Fibroblast of skin of back (primary cell): ENCODE measurements at places on chromosomes 16 and 17.

DNA sequence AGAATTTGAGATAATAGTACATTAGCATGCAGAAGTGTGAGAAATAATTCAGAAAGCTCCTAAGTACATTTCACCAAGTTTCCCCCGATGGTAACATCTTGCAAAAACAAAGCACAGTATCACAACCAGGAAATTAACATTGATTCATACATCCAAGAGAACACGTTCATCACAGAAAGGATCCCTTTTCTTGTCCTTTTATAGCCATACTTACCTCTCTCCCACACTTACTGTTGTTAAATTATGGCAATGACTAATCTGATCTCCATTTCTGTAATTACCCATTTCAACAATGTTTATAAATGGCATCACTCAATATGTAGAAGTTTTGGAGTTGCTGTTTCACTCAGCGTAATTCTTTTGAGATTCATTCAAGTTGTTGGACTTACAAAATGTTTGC lies 1260.0 kb downstream of the CDH8 start:
- peak; percentile 71 for DNase-seq

DNA sequence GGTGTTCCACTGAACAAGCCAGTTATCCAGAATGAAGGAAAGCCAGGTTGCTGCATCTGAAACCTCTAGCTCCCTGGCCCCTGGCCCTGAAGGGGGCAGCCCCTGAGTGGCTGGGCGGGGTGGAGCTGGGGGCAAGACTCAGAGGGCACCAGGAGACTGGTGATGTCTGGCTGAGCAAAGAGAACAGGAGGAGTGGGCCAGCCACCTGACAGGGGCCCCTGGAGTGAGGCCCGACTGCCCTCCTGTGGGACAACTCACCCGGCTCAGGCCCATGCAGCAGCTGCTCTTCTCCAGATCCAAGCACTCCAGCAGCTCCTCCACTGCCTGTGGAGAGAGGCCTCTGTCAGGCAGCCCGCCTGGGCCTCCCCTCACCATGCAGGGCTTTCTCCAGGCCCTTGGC lies 60.4 kb downstream of the PIPOX start:
- DNase-seq, result no peak

DNA sequence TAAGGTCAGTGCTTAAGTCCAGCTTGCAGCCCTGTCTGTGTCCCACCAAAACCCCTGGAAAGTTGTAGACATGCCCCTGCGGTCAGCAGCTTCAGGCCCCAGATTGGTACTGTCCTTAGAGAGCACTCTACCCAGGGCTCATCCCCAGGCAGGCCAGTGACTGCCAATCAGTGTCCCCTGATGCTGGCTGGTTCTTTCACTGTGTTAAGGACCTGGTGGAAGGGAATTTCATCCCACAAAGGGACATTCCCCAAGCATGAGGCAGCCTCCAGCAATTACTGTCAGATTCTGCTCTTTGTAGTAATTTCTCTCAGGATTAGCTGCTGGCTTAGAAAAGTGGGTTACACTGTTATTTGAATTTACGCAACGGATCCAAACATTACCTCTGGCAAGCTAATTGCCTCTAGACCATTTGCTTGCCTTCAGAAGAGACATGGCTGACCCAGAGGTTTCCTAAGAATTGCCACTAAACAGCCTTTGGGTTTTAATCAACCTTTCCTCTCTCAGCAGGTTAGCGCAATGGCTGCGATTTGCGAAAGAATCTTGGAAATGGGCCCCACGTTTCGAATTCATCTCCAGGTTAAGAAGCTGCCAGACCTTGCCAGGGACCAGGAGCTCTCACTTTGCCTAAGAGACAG lies 5.9 kb downstream of the IRX6 start:
- DNase-seq, result no peak

GRCh38 chr17:44097110-44097958 lies 26.1 kb downstream of the HDAC5 start:
- peak; percentile 88 for DNase-seq
